Psoas muscle (tissue), 8 donors: ENCODE measurements at places on chromosomes 2 and 18. TPM values are rescaled to one million over a fixed set of nuclear protein-coding genes. Genes with fewer than 3 reads are reported as not detected.

CNPPD1 gene
- total RNA-seq: 58.5 TPM

YES1 gene
- total RNA-seq: 29.5 TPM

MOCOS gene
- 2.9 TPM for total RNA-seq

PIAS2 gene
- 62.8 TPM for total RNA-seq

AOX1 gene
- 5.0 TPM for total RNA-seq

POTEI gene
- total RNA-seq: not detected

DSG3 gene
- not detected for total RNA-seq

SEC11C gene
- total RNA-seq: 13.2 TPM

MTCL1 gene
- total RNA-seq: 5.3 TPM

TMEM200C gene
- not detected for total RNA-seq

TEX44 gene
- total RNA-seq: not detected

TXNL4A gene
- total RNA-seq: 147 TPM

RGPD4 gene
- not detected for total RNA-seq

SLC19A3 gene
- total RNA-seq: 0.46 TPM

ALKAL2 gene
- total RNA-seq: not detected

IL1RL2 gene
- total RNA-seq: 0.69 TPM

UGT1A1 gene
- total RNA-seq: not detected

GPR35 gene
- total RNA-seq: 0.92 TPM

OSBPL6 gene
- total RNA-seq: 52.6 TPM

NLRC4 gene
- total RNA-seq: 0.39 TPM

SCG2 gene
- 0.08 TPM for total RNA-seq

GCKR gene
- not detected for total RNA-seq

LYG1 gene
- 0.44 TPM for total RNA-seq

CDCA7 gene
- total RNA-seq: 1.9 TPM

IL18R1 gene
- 0.83 TPM for total RNA-seq

RAPGEF4 gene
- 2.0 TPM for total RNA-seq

DNAJC5G gene
- not detected for total RNA-seq

MAPK4 gene
- 1.8 TPM for total RNA-seq

RAB27B gene
- total RNA-seq: 0.20 TPM

ANTXR1 gene
- 8.8 TPM for total RNA-seq
